ENCODE measurements at places on chromosomes 3 and 15. TPM values are rescaled to one million over a fixed set of nuclear protein-coding genes. Genes with fewer than 3 reads are reported as not detected.

- H3K36me3 ChIP-seq = no peaks in the 10 kb centered on the region
- no peaks in the 10 kb centered on the region for H3K4me1 ChIP-seq
- no peak overlapping the region for H3K4me3 ChIP-seq
Observed at GRCh38 chr15:56929399-56929798, 11.0 kb downstream of the TCF12 start.

DNA sequence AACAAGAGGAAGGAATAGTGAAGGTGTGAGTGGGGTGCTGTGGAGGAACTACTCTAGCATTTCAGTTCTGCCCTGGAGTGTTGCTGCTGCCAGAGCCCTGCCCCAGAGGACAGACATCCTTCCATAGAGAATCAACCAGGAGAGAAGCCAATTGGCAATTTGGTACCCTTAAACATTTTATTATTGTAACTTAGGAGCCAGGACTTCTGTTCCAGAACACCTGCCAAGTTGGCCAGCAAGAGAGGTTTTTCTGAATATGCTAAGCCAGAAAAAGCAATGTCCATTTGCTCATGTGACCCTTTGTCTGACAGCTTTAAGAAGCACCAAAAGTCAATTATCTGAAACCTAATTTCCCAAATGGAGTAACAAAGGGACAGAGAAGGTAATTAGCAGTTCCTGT lies 264.9 kb downstream of the MEX3B start:
- no peaks in the 10 kb centered on the region for H3K4me1 ChIP-seq
- no peak overlapping the region for H3K4me3 ChIP-seq

DNA sequence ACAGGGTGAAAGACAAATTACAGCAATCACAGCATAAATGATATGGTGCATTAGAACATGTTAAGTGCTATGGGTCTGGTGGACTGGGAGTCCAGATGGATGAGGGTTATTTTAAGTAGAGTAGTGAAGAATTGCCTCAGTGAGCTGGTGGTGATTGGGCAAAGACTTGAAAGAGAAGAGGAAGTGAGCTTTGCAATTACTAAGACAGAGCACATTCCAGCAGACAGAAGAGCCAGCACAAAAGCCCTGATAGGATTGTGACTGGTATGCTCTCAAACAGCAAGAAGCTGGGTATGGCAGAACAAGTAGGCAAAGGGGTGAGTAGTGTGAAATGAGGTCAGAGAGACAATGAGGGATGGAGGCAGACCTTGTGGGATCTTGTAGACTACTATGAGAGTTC lies 2.1 kb upstream of the ACKR4 start:
- H3K36me3 ChIP-seq = no peaks in the 10 kb centered on the region
- H3K27ac ChIP-seq = no peak overlapping the region
- no peaks in the 10 kb centered on the region for H3K4me1 ChIP-seq
- H3K27me3 ChIP-seq = no peaks in the 10 kb centered on the region

- H3K27ac ChIP-seq = no peak overlapping the region
- H3K4me3 ChIP-seq = no peak overlapping the region
- no peak for DNase-seq
- H3K4me1 ChIP-seq = no peaks in the 10 kb centered on the region
- no peaks in the 10 kb centered on the region for H3K27me3 ChIP-seq
Observed at GRCh38 chr3:195823999-195824398, 12.3 kb upstream of the MUC4 start.

GRCh38 chr3:30713885-30714503 lies 107.6 kb downstream of the TGFBR2 start:
- no peak for DNase-seq
- H3K4me1 ChIP-seq = no peaks in the 10 kb centered on the region
- H3K27me3 ChIP-seq = no peaks in the 10 kb centered on the region
- no peak overlapping the region for H3K27ac ChIP-seq

DNA sequence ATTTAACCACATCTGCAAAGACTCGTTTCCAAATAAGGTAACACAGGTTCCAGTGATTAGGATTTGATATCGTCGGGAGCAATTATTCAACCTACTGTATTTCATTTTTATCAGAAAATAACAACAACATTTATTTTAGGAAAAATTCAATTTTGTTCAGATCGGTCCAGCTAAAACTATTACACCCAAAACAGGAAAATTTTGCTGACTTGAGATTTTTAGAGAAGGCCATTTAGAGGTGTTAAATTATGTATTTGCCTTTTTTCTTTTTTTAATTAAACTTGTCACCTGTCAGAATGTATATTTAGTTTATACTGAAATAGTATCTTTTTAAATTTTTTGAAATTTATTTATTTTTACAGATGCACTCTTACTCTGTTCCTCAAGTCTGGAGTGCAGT lies 81.3 kb downstream of the ARHGAP31 start:
- no peak overlapping the region for H3K27ac ChIP-seq
- H3K27me3 ChIP-seq = no peaks in the 10 kb centered on the region
- H3K4me3 ChIP-seq = no peak overlapping the region
- H3K4me1 ChIP-seq = no peaks in the 10 kb centered on the region
- H3K36me3 ChIP-seq = no peaks in the 10 kb centered on the region
- DNase-seq = no peak

DNA sequence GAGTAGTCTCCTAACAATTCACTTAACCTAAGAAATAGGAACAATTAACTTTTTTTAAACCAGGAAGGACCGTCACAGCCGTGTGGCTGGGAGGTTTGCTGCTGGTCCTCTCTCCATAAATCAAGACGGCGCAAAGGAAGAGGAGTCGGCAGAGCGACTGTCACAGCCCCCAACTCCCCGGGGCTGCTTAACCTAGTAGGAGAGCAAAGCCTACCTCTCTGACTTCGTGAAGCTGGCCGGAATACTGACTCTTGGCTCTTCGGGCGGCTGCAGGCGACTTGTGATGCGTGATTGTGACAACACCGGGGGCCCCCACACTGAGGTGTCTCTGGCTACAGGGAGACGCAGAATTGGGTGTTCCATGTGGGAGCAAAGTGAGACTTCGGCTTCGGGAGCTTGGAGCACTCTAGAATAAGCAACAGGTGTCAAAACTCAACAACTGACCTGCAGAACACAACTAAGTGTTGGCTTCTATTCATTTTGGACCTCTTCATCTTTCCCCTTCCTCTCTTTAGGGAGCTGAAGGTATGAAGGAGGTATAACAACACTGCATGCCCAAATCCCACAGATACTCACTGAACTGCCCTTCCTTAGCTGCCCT lies 151.1 kb downstream of the OSBPL10 start:
- H3K27ac ChIP-seq = no peak overlapping the region
- H3K4me1 ChIP-seq = no peaks in the 10 kb centered on the region
- H3K27me3 ChIP-seq = no peaks in the 10 kb centered on the region
- no peak for DNase-seq
- no peak overlapping the region for H3K4me3 ChIP-seq
- H3K36me3 ChIP-seq = no peaks in the 10 kb centered on the region

- no peak overlapping the region for H3K4me3 ChIP-seq
- no peak overlapping the region for H3K27ac ChIP-seq
- H3K4me1 ChIP-seq = no peaks in the 10 kb centered on the region
- no peak for DNase-seq
Observed at GRCh38 chr15:57288926-57289580, 87.3 kb upstream of the CGNL1 start.

DNA sequence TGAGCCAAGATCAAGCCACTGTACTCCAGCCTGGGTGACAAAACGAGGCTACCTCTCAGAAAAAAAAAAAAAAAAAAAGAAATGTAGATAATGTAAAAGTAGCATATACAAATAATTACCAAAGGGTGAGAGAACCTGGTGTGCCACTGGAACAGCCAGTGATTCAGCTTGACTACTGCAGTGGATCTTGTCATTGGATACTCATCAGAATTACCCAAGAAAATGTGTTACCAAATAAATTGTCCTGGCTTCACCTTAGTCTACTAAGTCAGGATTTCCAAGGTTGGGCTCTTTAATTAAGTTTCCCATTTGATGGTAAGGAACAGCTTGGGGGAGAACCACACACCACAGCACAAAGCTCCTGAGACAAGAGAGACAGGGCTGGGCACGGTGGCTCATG lies 1.5 kb downstream of the NICN1 start:
- H3K36me3 ChIP-seq = no peaks in the 10 kb centered on the region
- H3K27me3 ChIP-seq = no peaks in the 10 kb centered on the region
- peaks cover 5% of the 10 kb centered on the region for H3K4me1 ChIP-seq
- DNase-seq = no peak
- no peak overlapping the region for H3K4me3 ChIP-seq

- no peak overlapping the region for H3K27ac ChIP-seq
- H3K36me3 ChIP-seq = no peaks in the 10 kb centered on the region
- H3K4me1 ChIP-seq = no peaks in the 10 kb centered on the region
Observed at GRCh38 chr3:66812136-66812535, 186.0 kb upstream of the KBTBD8 start.

- peaks cover 3% of the 10 kb centered on the region for H3K4me1 ChIP-seq
- no peak overlapping the region for H3K4me3 ChIP-seq
- no peak overlapping the region for H3K27ac ChIP-seq
- no peak for DNase-seq
- H3K27me3 ChIP-seq = no peaks in the 10 kb centered on the region
Observed at GRCh38 chr3:46281551-46281950, 39.3 kb downstream of the CCR3 start.

DNA sequence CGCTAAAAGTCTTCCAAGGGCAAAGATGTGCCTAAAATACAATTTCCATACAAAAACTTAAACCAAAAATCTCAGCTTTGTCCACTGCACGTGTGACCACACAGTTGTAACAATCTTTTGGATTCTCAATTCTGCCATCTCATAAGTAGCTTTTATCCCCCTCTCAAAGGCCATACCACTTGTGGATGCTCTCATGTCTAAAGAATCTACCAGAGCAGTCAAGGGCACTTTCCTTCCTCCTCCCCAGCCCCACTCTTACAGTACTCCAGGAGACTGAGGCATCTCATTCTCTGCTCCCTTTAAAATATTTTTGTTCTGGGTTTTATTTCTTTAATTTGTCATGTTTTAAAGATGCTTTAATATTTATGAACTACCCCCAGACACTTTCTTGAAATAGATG lies 102.3 kb upstream of the PFN2 start:
- H3K4me3 ChIP-seq = no peak overlapping the region
- H3K4me1 ChIP-seq = no peaks in the 10 kb centered on the region
- no peak for DNase-seq
- no peaks in the 10 kb centered on the region for H3K36me3 ChIP-seq
- H3K27ac ChIP-seq = no peak overlapping the region
- no peaks in the 10 kb centered on the region for H3K27me3 ChIP-seq

DNA sequence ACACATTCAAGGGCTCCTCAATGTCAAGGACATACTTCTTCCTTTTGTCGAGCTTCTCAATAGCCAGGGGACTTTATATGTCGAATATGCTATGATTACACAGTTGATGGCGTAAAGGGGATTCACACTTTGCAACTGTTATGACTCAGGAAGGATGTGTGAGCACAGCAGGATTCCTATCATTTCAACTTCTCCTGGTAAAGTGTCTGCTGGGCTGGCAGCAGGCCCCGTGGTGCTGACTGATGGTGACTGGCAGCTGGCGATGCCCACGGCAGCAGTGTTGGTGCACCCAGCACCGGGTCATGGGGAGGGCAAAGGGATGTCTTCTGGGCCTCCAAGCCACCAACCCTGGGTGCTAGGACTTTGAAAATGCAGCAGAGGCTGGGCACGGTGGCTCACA lies 44.8 kb upstream of the GNB5 start:
- no peaks in the 10 kb centered on the region for H3K36me3 ChIP-seq
- no peak overlapping the region for H3K4me3 ChIP-seq
- H3K4me1 ChIP-seq = no peaks in the 10 kb centered on the region
- H3K27ac ChIP-seq = no peak overlapping the region
- no peak for DNase-seq

FAM174B gene
- 7.5 TPM for total RNA-seq

ANKRD63 gene
- not detected for total RNA-seq

GOLGA8S gene
- total RNA-seq = not detected

TRH gene
- not detected for total RNA-seq

ZBED2 gene
- total RNA-seq = not detected

ERICH6 gene
- total RNA-seq = not detected

TERC gene
- 705 TPM for total RNA-seq

PIERCE2 gene
- 1.4 TPM for total RNA-seq

PAK2 gene
- 52.3 TPM for total RNA-seq

NUDT16 gene
- 28.1 TPM for total RNA-seq

All from uterus (tissue), 4 donors.